Activated CD8-positive, alpha-beta memory T cell treated with anti-CD3 and anti-CD28 coated beads for 1 hour (primary cell): ENCODE measurements at places on chromosomes 6 and 20.

DNA sequence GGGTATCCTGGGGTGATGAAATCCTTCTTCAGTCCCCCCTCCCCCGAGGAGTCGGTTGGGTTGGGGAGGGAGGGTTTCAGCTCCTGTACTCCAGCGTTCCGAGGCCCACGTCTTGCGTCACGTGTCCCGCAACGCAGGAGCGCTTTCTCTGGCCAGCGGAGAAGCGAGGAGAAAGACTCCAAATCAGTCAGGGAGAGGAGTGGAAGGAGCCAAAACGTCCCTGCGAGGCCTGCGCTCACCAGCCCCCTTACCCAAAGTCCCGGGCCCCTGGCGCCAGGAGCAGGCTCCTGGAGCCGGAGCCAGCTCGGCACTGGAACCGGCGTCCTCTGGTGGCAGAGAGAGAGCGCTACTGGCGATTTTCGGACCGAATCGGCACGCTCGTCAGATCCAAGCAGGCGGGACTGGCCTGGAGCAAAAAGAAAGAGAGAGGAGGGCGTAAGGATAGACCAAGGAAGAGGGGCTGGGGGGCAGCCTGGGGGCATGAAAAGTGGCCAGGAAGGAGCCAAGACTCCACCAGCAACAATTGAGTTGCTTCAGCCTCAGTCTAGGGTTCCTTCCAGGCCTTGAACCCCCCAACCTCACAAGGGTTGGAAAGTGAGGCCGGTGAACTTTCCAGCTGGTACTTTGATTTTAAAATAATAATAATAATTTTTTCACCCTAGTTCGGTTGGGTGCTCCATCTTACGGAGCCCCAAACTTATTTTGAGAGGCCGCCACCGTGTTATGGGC lies at the start of gene GNAS:
Gene GNAS (plus strand): TSS at position 174 of the 729 bp plus-strand sequence.
- DNase-seq = no peak

DNA sequence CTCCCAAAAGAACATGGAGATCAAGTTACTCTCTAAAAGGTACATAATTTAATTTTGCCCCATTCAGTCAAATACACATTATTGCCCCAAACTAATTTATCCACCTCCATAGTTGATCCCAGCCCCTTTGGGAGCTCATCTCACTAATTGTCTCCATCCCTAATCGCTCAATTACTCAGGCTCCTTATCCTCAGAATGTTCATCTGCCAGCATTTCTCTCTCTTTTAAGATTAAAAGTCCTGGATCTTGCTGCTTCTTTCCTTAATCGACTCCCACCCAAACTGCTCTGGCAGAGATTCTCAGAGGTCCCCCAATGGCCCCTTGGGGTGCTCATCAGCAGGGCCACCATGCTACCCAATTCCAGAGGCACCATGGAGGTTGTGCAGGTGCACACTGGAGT lies 18.4 kb upstream of the NNAT start:
- DNase-seq = no peak

DNA sequence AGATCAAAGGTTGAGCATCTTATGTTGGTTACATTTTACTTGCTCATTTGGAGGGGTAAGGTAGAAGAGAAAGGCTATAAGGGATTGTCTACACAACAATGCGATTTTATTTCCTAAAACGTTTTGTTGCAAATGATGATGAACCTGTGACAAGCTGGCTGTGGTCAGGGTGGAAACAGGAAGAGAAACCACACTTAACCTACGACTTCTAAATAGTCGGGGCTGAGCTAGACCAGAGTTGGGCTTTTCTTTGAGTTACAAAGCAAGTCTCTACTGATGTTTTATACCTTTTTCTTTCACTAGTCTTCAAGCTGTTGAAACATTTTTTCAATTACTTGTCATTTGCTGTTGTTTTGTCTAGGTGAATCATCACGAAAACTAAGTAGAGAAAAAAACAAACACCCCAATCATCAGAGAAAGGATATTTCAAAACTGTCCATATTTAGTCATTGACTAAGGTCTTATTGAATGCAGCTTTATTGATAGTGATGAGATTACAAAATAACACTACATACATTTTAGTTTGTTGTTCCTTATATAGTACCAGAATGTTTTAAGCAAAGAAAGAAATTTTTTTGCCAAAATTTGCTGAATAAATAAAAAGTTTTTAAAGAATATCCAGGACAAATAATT lies 18.0 kb downstream of the KLHL31 start:
- DNase-seq = no peak

DNA sequence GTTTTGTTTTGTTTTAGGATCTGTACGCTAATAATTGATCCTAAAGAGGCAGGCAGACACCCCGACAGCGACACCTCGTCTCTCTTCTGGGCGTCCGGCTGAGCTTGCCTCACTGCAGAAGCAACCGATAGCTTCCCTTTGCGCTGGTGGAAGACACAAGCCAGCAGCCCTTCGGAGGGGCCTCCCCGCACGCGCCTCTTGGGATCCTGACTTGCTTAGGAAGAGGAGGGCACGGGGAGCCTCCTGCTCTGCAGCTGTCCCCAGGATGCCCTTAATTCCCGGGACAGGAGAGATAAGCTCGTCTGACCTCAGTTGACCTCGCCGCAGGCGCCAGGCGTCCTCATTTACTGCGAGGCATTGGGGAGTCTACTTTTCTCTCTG lies 94.0 kb downstream of the CD83 start:
- peak; percentile 8 for DNase-seq

- DNase-seq = no peak
Measured at GRCh38 chr6:26158581-26159356, 71.5 kb downstream of the HFE start.
